HFF-Myc (cell line): ENCODE measurements at places on chromosomes 5 and 9.
A peak's percentile ranks its signal among the peaks of the same experiment; 100 is the strongest.

DNA sequence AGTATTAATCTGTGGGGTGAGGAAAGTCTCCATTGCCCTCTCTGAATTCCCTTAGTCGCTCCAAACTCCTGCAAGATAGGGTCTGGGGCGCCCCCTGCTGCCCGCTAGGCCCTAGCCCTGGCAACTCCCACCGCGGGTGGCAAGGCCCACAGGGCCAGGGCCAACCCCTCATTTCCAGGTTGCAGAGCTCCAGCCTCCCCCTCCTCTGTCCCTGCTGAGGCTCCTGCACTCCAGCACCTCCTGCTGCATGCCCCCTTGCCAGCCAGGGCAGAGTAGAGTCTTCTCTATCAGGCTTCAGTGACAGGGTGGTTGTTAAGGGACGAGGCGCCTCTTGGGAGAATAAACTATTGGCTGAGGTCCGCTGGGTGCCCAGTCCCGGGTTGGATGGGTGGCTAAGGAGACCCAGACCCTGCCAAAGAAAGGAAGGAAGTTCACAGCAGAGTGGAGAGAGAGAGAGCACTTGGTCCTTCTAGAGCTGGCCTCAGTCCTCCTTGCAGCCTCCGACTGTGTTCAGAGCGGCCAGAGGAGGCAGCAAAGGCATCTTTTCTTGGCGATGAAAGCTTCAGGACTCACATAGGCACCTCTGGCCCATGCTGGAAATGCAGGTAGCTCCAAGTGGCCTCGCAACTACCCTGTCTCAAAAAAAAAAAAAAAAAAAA, 45.6 kb downstream of the SAR1B start:
- no peak for DNase-seq

DNA sequence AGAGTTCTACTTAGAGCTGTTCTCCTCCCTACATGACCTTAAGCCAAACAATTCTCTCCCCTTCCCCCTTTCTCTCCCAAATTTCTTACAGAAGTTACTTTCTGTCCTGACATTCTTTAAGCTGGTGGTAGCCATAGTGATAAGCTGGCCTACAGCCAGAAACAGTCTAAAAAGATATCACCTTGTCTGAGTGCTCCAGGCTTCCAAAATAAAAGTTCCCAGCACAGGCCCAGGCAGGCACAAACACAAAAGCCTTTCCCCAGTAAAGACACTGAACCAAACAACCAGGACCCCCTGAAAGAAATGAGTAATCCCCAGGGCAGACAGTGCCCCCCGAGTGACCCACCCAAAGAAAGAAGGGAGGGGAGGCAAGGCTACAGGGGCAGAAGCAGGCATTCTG, 19.2 kb downstream of the SIL1 start:
- DNase-seq, result no peak

DNA sequence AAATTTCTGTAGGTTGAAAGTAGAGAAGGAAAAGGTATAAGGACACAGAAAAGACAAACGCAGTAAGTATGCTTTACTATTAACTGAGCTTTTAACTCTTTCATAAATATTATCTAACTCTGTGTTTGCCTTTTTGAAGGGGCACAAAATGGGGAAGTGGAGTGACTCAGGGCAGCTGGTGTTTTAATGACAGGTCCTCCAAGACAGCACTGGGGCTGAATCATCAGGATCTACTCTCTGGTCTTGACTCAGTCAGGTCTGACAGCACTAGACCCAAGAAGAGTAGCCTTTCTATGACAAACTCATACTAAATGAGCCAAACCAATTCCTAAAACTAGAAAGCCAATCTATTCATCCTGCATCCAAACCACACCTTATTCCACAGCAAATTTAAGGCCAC, 102.2 kb downstream of the APTX start:
- DNase-seq, result no peak

GRCh38 chr5:1555011-1555807, 31.4 kb upstream of the LPCAT1 start:
- DNase-seq, result no peak

GRCh38 chr9:127561491-127562278, 50.4 kb upstream of the STXBP1 start:
- DNase-seq, result peak; percentile 98

DNA sequence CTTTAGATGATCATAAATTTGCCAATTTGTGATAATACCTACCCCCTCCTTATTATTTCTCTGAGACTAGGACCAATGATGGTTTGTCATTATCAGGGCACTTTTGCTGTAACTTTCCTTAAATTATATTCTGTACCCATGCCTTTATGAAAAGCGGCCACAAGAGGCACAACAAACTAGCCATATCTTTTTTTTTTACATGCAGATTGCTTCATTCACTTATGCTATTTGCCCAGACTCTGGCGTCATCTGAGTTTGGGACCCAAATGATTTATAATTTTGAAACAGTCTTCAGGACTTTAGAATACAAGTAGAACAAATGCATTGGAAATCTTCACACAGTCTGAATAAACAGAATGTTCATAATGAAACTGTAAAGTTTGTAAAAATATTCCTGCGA, 408.1 kb downstream of the MAT2B start:
- no peak for DNase-seq

DNA sequence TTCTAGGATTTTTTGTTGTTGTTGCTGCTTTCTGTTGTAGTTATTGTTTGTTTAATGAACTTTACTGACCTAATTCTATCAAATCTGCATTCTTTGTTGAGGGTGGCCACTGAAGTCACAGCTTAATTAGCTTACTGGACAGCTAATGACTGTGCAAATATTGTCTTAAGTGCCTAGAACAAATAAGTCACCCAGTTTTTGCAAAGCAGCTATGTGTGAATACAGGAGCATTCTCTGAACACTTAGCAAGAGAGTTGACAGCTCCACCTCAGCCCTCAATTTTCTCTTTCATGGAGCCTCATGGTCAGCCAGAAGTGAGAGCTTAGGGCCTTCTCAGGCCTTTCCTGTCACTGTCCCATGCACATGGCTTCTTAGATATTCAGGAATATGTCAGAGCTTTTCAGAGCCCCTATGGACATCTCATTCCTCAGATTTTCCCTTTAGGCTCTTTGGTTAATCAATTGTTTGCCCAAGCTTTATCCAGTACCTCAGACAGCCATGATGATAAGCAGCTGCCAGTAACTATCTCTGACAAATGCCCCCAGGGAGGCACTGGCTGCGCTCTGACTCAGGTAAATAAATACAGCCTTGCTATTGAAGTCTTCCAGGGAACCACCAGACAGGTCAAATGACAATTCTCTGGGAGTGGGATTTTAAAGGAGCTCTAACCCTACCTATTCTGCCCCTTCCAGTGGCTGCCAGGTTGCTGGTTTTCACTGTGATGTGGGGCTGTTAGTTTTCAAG, 241.4 kb upstream of the IL12B start:
- no peak for DNase-seq

DNA sequence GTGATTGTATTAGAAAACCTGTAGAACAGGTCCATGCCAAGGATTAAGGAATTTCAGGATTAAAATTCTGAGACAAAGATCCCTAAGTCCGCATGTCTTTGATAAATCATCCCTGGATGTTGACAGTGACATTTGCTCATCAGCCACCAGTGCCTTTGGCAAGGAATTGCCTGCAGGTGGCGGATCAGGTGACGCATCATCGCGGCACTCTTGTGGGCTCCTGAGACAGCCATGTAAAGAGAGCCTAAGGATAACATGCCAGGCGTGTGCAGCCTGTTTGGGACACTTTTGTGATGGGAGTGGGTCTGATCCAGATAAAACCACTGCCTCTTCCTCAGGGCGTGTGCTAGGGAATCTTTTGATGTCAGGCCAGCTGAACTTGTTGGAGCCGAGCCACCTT, 40.6 kb downstream of the ADCY2 start:
- DNase-seq, result no peak

GRCh38 chr5:169767938-169768337, 130.9 kb downstream of the DOCK2 start:
- no peak for DNase-seq

DNA sequence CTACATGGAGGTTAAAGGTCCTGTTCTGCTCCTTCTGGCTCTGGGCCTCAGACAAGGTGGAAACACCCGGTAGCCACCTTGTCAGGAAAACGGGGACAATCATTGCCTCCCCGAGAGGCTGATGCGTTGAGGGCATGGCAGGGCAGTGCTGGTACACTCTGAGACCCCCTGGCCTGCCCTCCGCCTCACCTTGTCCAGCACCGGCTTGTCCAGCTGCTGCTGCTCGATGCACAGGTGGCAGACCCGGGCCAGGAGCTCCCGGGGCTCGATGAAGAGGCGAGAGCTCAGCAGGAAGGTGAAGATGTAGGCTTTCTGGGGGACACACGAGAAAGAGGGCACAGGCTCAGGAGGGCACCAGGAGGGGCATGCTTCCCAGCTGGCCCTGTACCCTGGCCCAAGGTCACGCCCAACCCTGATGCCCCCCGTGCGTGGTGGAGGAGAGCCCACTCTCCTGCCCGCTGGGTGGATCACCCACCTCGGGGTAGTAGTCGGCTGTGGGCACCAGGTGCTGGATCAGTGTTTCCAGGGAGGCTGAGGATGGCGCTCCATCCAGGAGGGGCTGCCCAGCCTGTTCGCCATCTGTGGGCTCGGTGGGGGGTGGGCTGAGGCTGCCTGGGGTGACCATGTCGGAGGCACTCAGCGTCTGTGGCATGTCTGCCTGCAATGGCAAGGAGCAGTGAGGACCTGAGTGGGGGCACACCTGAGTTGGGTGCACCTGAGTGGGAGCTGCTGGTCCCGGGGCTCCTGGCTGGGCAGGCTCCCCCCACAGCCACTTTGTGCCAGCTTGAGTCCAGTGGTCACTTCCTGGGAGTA, 66.0 kb upstream of the RNF130 start:
- DNase-seq, result no peak

DNA sequence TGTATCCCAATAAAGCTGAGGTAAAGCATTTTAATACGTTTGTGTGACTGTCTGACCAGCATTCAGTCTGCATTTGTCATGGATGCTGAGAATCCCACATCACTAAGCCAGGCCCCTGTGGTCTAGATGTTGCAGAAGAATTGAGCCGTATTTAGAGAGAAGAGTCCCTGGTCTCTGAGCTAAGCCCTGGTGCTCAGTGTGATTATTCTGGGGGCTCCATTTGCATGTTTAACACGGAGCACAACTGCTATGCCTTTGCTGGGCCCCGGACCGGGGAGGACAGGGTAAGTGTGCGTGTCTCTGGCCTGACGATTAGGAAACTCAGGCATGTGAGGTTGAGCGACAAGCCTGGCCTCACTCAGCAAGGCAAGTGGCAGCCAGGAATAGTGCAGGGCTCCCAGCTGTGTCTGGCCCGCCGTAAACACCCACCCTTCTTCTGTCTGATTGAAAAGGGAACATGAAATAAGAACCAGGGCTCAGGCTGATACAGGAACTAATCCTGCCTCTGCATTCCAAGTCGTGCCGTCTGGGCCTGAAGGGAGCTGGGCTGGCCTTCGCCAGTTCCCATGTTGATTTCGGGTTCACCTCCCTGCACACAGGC, 22.3 kb downstream of the FAM78A start:
- DNase-seq, result no peak

DNA sequence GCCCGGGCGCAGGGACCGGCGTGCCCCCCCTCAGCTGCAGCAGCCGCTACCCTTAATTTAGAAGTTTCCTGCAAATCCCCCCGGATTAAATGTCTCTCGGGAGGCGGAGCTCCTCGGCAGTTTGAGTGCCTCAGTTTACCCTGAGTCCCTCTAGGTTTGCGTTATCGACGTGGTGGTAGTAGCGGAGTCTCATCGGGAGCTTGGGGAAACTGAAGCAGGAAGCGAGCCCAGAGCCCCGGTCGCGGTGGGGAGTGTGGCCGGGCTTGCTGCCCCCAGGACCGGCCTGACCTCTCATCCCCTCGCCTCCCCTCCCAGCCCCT, 529 bp upstream of the TPM2 start:
- DNase-seq, result no peak

- no peak for DNase-seq
Measured at GRCh38 chr9:136112541-136112940, 6.1 kb downstream of the TMEM250 start.

DNA sequence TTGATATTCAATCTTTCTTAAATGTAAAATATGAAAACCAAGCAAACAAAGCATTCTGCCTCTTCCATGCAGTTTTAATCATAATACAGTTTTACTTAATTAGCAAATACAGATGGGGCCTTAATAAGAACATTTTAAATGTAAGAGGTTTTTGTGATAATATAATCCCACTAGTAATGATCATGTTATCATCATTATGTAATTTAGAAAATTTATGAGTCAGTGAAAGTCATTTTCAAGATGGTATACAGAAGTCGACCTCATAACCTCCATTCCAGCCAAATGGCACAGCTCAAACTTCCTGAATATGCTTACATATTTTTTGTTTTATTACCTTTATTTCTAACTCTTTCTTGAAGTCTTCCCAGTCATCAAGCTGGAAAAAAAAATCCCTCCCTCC, 102.2 kb upstream of the GNA14 start:
- DNase-seq, result no peak

DNA sequence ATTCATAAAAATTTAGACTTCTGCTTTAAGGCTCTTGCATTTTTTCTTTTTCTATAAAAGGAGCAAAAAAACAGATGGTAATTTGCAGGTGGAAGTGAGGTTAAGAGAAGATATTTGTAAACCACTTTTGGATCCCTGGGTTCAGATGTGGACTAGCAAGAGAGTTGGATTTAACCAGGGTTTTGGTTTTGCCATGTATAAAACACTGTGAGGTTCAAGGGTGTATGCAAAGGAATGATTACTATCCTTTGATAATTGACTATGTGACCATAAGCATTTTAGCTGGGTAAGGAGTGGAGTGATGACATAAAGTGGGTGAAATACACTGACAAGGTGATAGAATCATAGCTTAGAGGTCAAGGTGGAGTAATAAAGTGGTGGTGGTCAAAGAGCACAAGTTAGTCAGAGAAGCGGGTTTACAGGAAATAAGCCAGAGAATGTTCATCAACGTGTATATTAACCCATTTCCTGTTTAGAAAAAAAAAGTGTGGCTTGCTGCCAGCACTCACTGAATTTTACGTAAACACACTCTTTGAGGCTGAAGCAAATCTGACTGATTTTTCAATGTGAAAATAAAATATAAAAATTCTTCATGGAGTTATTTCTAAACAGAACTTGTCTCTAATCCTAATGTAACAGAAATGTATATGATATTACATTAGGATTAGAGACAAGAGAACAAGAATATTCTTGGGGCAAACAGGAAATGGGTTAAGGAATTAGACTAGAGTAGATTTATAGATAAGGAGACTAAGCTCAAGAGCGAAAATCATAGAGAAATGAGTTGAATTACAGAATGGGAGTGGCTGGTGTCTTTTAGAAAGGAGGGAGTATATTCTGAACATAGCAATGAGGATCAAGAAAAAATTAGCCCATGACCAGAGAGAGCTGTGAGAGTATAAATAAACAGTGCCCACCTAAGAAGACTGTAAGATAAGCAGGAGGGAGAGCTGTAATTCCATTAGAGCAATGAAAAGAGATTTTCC, 74.5 kb downstream of the CDKN2A start:
- DNase-seq, result peak; percentile 69

- DNase-seq, result no peak
Measured at GRCh38 chr5:124801551-124801950, 55.1 kb upstream of the ZNF608 start.
